ENCODE measurements at places on chromosomes 7 and 10.
A peak's percentile ranks its signal among the peaks of the same experiment; 100 is the strongest.

DNA sequence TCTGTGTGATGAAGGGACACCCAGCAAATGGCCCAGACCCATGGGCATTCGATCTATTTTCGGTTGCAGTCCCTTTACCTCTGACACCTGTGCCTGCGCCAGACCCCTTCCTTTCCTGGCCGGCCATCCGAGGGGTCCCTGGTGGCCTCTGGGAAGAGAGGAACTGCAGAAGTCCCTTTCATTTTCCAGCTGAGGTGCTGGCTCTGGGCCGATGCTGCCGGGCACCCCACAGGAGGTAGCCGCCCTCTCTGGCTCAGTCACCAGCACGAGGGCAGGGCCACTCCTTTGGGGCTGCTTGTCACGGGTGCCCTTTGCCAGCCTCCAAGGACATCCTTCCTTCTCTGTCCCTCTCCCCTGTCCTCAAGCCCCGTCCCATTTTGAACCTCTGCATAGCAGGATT, 4.2 kb upstream of the ELN start:
- DNase-seq, result no peak

- DNase-seq, result peak; percentile 36
These were observed 1139.4 kb downstream of the XPNPEP1 start for GRCh38 chr10:108783897-108784296.

- DNase-seq, result no peak
These were observed 148.9 kb upstream of the SLC13A1 start for GRCh38 chr7:123348690-123349089.

DNA sequence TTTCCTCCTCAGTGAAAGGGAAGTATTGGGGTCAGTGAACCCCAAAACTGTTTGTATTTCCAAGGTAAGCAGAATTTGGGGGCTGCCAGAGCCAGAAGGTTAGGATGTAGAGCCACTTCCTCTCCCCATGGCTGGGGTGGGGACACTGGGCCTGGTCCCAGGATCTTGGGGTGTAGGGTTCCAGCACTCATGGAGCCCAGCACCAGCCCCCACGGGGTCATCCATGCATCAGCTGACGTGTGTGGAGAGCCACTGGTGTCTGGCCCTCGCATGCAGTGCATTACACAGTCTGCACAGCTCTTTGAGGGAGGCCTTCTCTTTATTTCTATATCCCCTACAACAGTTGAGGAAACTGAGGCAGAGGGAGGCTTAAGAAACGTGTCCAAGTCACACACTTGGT, 91.4 kb downstream of the ZMIZ1 start:
- no peak for DNase-seq

DNA sequence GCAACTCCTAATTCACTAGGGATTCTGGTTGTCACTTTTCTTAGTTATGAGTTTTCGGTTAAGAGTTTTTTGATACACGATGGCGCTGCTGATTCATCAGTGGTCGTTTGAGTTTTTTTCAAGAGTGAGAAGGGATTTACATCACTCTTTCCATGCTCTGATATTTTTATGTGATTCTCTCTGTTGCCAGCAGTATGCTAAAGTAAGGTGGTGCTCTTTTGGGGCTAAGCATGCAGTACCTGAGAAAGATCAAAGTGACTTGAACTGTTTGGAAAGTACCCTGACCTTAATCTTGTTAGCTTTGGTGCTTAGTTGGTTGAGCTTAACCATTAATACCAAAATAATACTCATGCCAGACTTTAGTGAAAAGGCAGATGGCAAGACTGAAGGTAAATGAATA, 28.1 kb downstream of the STAMBPL1 start:
- DNase-seq, result no peak

GRCh38 chr10:72736176-72736827, 44.4 kb downstream of the MCU start:
- peak; percentile 32 for DNase-seq

- DNase-seq, result no peak
These were observed 36.6 kb downstream of the PLPP4 start for GRCh38 chr10:120493411-120494312.

DNA sequence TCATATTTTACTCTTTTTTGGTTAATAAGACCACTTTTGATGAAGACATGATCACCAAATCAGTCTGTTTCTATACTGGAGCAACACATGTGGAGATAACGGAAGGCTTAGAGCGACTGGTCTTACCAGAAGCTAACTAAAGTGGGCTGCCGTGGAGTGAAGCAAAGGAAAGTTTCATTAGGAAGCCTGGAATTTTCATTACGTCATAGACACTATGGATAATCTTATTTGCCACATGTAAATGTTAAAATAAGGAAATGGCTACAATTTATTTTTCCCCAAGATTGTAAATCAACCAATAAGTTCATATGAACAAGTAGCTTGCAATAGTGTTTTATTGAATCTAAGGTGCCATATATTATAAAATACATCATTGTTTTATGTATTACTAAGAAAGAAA, 185.4 kb downstream of the PHTF2 start:
- no peak for DNase-seq
